ENCODE measurements at places on chromosomes 2 and 18.

GRCh38 chr2:201678401-201678800, 20.0 kb downstream of the MPP4 start:
- no peaks in the 10 kb centered on the region for H3K27me3 ChIP-seq
- no peaks in the 10 kb centered on the region for H3K4me1 ChIP-seq
- H3K36me3 ChIP-seq, result no peaks in the 10 kb centered on the region
- H3K27ac ChIP-seq, result no peak overlapping the region
- no peak for DNase-seq

DNA sequence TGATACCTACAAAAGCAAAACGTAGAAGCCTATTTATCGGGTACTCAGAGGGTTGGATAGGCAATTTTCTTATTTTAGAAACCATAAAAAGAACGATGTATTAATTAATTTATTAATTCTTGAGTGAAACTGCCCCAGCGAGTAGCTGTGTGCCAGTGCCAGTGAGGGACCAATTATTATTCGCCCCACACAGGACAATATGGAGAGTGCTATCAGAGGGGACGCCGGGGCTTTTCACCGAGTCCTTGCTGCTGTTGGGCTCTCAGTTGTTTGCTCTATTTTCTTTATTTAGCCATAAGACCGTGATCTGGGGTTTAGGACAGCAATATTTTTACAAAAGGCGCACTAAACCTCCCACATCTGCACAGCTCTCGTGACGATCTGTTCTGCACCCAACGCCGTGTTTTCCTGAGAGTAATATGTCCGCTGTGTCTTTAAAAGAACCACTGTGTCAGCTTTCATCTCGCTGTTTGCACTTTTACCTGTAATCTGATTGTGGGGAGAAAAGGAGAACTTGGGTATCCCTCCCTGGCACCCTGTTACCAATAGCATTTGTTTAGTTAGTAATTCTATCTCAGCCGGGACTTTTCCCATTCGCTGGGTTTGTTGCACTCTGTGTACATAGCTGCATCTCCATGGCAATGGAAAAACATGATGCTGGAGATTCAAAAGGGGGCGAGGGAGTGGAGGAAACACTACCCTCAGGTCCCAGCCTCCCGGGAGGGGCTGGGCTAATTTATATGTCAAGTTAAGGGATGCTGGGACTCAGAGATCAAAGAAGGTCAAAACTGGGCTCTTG, 30.1 kb upstream of the ZNF516 start:
- peaks cover 20% of the 10 kb centered on the region for H3K4me1 ChIP-seq
- no peaks in the 10 kb centered on the region for H3K36me3 ChIP-seq
- peak overlapping the region; percentile 91 for H3K27ac ChIP-seq
- H3K4me3 ChIP-seq, result peak overlapping the region; percentile 44

GRCh38 chr18:47399475-47399874, 148.0 kb upstream of the SKOR2 start:
- no peaks in the 10 kb centered on the region for H3K27me3 ChIP-seq
- no peak overlapping the region for H3K27ac ChIP-seq
- DNase-seq, result no peak
- H3K36me3 ChIP-seq, result no peaks in the 10 kb centered on the region
- H3K4me3 ChIP-seq, result no peak overlapping the region

GRCh38 chr2:170088776-170089175, 89.2 kb upstream of the MYO3B start:
- H3K4me3 ChIP-seq, result no peak overlapping the region
- no peaks in the 10 kb centered on the region for H3K27me3 ChIP-seq
- no peak overlapping the region for H3K27ac ChIP-seq
- no peak for DNase-seq

- no peaks in the 10 kb centered on the region for H3K4me1 ChIP-seq
- H3K36me3 ChIP-seq, result peaks cover 5% of the 10 kb centered on the region
- H3K27me3 ChIP-seq, result no peaks in the 10 kb centered on the region
- H3K4me3 ChIP-seq, result no peak overlapping the region
- H3K27ac ChIP-seq, result no peak overlapping the region
These were observed 64.9 kb downstream of the LPIN2 start for GRCh38 chr18:2948038-2948437.

DNA sequence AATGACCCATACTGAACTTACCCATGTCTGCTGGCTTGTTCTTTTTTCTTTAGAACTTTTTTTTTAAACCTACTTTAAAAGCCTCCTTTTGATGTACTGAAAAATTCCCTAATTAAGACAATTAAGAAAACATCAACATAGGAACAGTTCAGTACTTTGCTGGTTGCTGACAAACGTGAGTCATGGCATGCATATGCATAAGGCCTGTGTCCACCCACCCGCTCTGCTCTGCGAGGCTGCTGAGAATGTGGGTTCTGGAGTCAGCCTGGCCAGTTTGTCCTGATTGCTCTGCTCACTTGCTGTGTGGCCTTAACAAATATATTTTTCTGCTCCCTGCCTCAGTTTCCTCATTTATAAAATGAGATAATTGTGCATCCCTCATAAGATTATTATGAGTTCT, 27.3 kb downstream of the LAMA3 start:
- no peaks in the 10 kb centered on the region for H3K36me3 ChIP-seq
- H3K27ac ChIP-seq, result peak overlapping the region; percentile 46
- no peak for DNase-seq
- H3K27me3 ChIP-seq, result no peaks in the 10 kb centered on the region

DNA sequence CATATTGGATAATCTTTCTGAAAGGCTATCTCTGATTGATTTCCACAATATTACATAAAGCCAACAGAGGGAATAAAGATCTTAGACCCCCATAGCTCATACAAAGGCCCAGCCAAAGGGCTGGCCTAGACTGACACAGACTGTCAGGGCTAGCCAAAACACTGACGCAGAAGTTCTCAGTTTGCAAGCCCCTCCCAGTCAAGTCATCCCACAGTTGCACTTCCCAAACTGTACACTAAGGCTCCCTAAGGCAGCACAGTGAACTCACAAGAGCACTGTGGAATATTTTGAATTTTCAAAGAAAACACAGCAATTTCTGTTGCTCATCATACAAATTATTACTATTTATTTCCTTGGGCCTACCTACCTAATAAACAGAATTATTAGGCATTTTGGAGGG, 244.9 kb downstream of the SP3 start:
- no peaks in the 10 kb centered on the region for H3K4me1 ChIP-seq
- DNase-seq, result no peak
- H3K36me3 ChIP-seq, result no peaks in the 10 kb centered on the region
- no peak overlapping the region for H3K4me3 ChIP-seq

GRCh38 chr2:216803791-216804190, 56.1 kb downstream of the TNP1 start:
- no peak for DNase-seq
- H3K27me3 ChIP-seq, result no peaks in the 10 kb centered on the region
- no peaks in the 10 kb centered on the region for H3K36me3 ChIP-seq
- no peak overlapping the region for H3K4me3 ChIP-seq
- H3K4me1 ChIP-seq, result peaks cover 23% of the 10 kb centered on the region

DNA sequence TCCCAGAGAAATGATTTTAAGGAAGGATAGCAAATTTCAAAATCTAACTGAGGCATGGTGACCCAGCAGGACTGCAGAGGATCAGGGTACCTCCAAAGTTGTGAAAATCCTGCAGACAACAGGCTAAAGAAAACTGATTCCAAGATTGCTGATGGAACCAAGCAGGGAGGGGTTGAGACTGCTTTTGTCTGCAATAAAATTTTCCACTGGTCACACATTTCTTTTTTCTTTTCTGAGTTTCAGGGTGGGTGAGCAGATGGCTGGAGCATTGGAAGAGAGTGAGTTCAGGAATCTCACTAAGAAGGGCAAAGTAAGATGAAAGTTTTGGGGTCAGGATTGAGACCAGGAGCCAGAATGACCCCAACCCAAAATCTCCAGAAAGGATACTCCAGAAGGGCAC, 321.0 kb downstream of the TNS1 start:
- H3K27ac ChIP-seq, result peak overlapping the region; percentile 84
- H3K27me3 ChIP-seq, result no peaks in the 10 kb centered on the region
- no peak overlapping the region for H3K4me3 ChIP-seq
- no peaks in the 10 kb centered on the region for H3K36me3 ChIP-seq

- no peaks in the 10 kb centered on the region for H3K27me3 ChIP-seq
- peaks cover under 1% of the 10 kb centered on the region for H3K4me1 ChIP-seq
- H3K27ac ChIP-seq, result no peak overlapping the region
- no peaks in the 10 kb centered on the region for H3K36me3 ChIP-seq
- DNase-seq, result no peak
- no peak overlapping the region for H3K4me3 ChIP-seq
These were observed 324.9 kb upstream of the TCF4 start for GRCh38 chr18:55912919-55913318.

- no peak overlapping the region for H3K27ac ChIP-seq
- no peak for DNase-seq
- H3K4me1 ChIP-seq, result no peaks in the 10 kb centered on the region
- no peaks in the 10 kb centered on the region for H3K36me3 ChIP-seq
- H3K4me3 ChIP-seq, result no peak overlapping the region
- H3K27me3 ChIP-seq, result no peaks in the 10 kb centered on the region
These were observed 120.5 kb downstream of the CCBE1 start for GRCh38 chr18:59576541-59577385.

DNA sequence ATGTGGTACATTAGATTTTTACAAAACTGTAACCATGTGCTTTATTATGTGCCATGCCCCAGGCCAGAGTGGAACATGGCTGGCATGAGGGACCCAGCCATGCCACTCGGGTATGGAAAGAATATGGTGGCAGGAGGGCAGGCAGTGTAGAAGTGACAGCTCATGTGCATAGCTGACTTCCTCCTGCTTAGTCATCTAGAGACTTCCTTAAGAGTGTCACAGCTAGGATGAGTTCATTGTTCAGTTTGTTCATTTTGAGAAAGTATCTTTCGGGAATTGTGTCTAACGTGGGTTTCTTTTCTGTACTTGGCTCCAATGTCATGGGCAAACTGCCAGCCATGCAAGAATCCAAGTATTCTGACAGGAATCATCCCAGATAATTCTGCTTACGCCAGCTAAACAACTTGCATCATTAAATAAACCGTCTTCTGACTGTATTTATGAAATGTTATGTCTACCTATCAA, 94.3 kb upstream of the ITGB6 start:
- H3K27ac ChIP-seq, result peak overlapping the region; percentile 57
- peaks cover 43% of the 10 kb centered on the region for H3K4me1 ChIP-seq
- no peak for DNase-seq
- no peaks in the 10 kb centered on the region for H3K36me3 ChIP-seq

DNA sequence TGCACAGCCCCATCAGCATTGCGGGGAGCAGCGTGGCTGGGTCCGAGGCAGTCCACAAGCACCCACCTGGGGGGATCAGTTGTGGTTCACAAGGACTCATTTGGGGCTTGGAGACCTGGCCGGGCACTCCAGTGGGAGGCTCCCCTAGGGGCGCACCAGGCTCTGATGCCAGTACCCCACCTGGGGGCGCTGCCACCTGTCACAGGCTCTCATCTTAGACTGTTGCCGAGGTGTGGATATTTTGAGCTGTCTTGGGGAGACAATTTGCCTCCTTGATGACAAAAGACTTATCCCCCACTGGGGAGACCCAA, 3.0 kb downstream of the ADRA2B start:
- no peak overlapping the region for H3K27ac ChIP-seq
